NCI-H774 (cell line): ENCODE measurements at places on chromosomes 7 and 10.

- no peak for DNase-seq
Measured at GRCh38 chr10:126770809-126771208, 100.3 kb upstream of the C10orf90 start.

DNA sequence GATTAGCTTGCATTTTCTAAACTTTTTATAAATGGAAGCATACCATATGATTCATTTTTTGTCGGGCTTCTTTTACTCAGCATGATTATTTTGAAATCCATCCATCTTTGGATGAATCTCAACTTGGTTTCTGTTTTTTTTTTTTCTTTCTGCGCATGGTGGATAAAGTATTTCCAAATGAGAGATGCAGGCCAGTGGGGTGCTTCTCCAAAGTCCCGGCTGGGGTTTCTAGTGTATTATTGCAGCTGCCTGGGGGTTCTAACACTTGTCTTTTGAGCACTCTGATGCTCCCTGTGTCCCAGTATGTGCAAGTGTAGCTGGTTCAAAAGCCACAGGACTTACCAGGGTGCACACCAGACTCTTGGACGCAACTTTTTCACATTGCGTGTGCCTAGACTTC, 70.9 kb upstream of the LOXL4 start:
- no peak for DNase-seq

DNA sequence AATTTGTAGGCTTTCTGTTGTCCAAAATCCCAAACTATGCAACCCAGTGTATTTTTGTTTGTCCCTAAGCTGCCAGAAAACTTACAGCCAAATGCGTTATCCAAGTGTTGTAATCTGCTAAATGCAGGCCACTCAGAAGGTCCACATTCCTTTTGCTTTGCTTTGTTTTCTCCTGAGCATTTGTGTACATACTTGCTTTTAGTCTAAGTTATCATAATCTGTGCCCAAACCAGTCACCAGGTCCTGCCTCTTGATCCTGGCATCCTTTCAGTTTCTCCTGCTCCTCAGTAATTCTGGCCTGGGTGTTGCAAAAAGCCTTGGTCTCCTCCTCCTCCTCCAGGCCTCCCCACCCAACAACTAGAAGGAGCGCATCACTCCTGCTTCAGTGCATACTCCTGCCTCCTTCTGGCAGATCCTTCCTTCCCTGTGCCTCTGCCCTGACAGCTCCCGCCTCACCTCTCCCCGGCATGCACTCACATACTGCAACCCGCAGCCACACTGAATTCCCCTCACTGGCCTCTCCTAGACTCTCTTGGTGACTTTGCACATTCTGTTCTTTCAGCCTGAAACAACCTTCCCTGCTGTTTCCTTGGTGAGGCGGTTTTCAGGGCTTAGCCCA, 2.3 kb downstream of the DENND2A start:
- DNase-seq: no peak

- DNase-seq: no peak
Measured at GRCh38 chr10:73884017-73884416, 9.7 kb upstream of the CAMK2G start.

DNA sequence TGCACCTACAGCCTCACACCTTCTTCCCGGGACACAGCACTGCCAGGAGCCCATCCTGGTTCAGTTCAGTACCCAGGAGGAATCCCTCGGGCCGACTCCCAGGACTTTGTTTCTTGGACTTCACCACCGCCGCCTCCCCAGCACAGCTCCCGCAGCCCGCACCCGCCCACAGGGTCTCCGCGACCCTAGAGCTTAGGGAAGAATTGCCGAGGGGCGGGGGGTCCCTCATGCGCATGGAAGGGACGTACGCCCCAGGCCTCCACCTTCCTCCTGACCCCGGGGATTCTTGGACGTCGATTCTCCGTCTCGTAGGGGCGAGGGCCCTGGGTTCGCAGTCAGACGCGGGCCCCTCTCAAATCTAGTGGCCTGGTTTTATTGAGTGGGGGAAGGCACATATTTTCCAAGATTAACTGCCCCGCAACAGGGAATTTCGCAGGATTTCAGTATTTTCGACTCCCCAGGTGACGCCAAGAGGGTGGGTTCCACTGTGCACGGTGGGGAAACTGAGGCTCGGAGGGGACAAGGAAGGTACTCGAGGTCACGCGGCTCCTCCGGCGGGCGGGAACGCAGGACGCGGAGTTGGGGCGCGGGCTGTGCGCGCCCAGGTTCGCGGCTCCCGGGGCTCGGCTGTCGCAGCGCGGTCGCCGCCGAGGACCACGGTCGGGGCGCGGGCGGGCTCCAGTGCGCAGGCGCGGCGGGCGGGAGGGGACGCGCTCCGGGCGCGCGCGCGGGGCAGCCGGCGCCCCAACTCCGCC, at the start of gene ADCY1:
ADCY1 (plus strand) TSS at position 708 of the 755 bp plus-strand sequence. CDS start 176 bp downstream, outside the sequence.
- DNase-seq: peak; percentile 33

- DNase-seq: no peak
Measured at GRCh38 chr7:79436378-79436777, 17.1 kb downstream of the MAGI2 start.

DNA sequence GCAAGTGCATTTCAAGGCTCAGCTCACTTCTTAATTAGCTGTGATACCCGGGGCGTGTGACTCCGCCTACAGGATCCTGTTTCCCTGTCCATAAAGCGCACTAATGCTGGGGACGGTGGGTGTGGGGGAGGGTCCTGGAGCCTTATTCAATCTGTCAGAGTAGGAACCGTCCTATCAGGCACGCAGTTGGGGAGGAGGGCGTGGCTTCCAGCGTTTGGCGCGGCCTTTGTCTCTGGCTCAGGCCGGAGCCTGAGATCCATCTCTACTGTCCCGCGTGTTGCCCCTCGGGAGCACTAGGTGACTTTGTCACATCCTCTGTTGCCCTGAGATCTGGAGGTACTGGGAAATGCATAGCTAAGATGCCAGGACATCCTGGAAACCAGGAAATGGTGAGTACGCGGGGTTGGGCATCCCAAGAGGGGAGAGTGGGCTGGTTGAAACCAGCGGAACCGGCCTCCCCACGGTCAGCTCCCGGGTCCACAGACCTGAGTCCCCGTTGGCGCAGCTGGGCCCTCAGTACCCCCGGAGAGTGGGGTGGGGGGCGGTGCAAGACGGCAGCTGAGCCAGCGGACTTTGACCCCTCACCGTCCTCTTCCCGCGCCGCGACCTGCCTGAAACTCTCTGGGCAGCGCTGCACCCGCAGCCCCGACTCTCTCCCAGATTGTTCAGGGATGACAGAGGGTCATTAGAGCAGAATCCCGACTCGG, 104.4 kb upstream of the ZNF92 start:
- DNase-seq: peak; percentile 77

- DNase-seq: no peak
Measured at GRCh38 chr10:113594652-113595051, 41.8 kb downstream of the HABP2 start.

DNA sequence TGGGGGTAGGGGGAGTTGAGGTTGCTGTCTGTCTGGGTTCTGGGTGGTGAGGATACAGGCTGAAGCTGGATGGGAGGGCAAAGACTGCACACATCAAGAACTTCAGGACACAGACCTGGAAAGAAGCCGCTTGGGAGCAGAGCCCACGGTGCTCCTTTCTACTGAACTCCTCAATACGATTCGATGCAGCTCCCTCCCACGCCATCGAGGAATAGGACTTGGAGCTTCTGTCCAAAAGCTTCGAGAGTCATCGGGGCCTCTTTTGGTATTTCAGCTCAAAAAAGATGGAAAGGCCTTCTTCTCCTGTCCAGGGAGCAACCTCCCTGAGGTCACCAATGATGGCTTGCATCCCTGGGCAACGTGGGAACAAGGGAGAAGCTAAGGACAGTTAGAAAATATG, 407.1 kb upstream of the MGMT start:
- no peak for DNase-seq

- no peak for DNase-seq
Measured at GRCh38 chr10:45432700-45433472, 58.9 kb downstream of the ALOX5 start.

DNA sequence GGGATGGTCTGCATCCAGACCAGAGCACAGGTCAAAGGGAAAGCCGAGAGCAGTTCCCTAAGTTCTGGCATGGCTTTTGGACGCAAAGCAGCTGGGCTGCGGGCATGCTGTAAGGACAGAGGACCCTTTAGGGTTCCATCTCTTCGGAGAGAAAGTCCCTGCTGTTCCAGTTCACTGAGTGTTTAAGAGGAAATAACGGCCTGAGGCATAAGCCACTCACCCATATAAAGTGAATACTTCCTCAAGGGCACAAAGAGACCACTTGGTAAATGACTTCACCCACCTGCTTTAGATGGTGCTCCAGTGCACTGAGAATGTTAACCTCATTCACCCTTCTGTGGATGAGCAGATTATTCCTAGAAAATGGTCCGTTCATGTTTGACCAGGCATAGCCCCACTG, 586.7 kb upstream of the GALNT17 start:
- no peak for DNase-seq

GRCh38 chr7:6167004-6167551, 105.3 kb downstream of the CYTH3 start:
- no peak for DNase-seq
